ENCODE measurements at places on chromosomes 3 and 15.

DNA sequence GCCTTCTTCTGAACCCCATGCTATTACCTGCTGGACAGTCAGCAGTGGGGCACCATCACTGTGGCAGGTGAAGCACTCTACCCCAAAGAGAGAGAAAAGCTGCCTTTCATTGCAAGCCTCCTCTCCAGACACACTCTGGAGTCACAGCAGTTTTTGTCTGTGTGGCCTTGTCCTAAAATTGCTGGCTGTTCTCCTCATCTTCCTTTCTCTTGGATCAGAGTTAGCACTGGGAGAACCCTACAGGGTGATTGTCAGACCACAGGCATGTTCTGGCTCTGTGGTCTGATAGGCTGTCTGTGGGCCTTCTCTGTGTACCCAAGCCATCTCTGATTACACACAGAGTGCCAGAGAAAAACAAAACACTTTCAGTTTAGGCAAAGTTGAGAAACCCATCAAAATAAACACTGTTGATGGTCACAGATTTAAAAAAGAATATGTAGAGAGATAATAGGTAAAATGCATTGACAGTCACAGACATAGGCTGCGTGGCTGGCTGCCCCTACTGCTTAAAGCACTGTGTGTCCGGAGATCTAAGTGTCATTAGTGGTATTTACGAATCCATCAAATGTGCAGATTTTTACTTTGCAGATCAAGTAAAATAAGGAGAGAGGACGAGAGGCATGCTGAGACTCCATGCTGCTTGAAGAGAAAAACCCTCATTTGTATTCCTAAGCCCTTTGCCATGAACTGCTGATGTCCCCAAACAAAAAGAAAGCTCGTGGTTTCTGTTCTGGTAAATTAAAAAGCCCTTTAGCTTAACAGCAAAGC lies 689.9 kb downstream of the TUSC7 start:
- no peak for DNase-seq

DNA sequence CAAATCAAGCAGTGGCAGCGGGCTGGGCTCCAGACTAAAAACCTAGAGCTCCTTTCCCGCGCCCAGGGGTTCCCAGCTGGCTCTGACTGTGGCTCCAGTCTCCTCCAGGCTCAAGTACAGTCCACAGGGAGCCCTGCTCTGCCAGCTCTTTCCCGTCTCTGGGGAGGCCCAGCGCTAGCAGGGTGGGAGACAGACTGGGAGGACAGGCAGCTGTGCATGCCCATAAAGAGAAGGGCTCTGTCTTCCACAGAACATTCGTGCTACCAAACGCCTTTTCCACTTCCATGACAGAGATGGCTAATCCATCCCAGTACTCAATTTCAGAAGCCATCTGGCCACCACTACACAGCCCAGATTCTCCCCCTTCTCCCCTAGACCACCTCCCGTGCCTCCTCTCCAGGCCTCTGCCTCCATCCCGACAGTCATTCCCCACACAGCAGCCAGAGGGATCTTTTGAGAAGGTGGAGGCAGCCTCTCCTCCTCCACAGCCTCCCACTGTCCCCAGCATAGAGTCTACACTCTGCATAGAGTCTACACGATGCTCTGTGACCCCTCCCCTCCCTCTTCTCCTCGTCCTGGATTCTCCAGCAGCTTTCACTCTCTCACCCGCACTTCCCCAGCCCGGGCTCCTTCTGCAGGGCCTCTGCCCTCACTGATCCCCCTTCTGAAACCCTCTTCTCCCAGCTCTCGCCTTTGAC lies 6.8 kb upstream of the DUSP7 start:
- DNase-seq: no peak

DNA sequence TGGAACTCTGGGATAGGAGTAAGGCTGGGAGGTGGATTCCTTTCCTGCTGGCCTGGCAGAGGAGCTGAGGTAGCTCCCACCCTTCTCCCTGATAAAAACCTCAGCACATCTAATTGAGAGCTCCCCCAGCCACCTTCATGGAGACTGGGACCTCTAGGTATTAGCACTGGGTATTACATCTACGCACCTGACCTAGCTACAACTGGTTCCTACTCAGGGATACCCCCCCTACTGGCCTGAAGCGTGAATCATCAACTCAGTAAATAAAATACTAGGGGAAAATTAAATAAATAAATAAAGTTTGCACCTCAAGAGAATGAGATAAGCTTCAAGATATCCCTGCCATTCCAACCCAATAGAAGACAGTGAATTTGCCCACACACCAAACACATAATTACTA lies 140.4 kb downstream of the NEK10 start:
- no peak for DNase-seq

DNA sequence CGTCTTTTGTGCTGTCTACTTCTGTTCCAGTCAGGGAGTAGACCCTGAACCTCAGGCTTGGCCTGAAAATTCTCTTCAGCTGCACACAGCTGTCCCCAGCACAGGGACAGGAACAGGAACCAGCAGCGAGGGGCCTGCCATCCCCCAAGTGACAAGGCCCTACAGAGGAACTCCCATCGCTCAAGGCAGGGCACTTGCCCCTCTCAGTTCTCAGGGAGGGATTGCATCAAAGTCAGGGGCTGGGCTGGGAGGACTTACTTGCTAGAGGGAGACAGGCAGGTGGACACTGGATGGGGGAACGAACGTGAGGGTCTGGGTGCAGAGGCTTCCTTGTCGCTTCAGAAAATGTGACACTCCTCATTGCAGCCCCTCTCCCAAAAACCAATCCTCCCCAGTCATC lies 163.6 kb downstream of the CHSY1 start:
- DNase-seq: no peak

Data from stimulated activated CD8-positive, alpha-beta memory T cell treated with anti-CD3 and anti-CD28 coated beads, Interleukin-7, amount 100 ng/mL, for 48 hours (primary cell).